ENCODE measurements at places on chromosomes 12 and 14. TPM values are rescaled to one million over a fixed set of nuclear protein-coding genes. Genes with fewer than 3 reads are reported as not detected.

GRCh38 chr14:67536087-67536486, 3.0 kb downstream of the PLEKHH1 start:
- no peak for DNase-seq

- DNase-seq: no peak
Observed at GRCh38 chr12:15116086-15116485, 105.1 kb downstream of the RERG start.

The SMCO3 gene
- total RNA-seq: 0.12 TPM

GRCh38 chr12:51870504-51870903, 17.4 kb upstream of the ANKRD33 start:
- DNase-seq: no peak

The KITLG gene
- total RNA-seq: 86.0 TPM

GRCh38 chr12:39144613-39145061, 239.2 kb upstream of the CPNE8 start:
- DNase-seq: no peak

DNA sequence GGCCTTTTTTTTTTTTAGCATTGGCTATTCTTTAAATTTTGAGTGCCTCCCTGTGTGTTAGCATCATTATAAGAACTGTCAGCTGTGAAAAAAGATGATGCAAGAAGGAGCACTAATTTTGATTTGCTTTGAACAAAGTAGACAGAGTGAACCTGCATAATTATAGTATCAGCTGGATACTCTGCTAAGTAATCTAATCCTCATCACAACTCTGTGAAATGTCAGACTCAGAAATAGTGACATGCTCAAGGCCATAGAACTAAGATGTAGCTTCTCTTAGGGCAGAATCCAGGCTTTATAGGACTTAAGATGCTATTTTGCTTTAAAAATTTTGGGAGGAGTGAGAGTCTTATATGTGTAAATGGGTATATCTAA, 31.9 kb downstream of the FBXO34 start:
- DNase-seq: no peak

The HSPB8 gene
- 31.5 TPM for total RNA-seq

- no peak for DNase-seq
Observed at GRCh38 chr14:61502459-61503093, 181.2 kb downstream of the PRKCH start.

GRCh38 chr12:125225641-125226040, 160.4 kb downstream of the AACS start:
- no peak for DNase-seq

DNA sequence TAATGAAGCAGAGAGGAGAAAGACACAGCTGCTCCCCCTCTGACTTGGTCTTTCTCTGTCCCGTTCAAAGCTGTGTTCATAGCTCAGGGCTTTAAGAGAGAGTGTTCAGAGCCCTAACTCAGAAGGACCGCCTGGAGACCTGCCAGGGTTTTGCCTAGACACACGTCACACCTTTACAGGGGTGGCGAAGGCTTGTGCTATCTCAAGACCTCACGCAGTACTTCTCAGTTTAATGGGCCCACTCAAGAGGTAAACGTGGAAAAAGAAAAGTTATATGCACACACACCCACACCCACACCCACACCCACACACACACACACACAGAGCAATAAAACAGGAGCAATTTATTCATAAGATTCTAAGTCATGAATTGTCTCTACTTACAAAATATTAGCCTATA, 374.3 kb downstream of the C12orf75 start:
- no peak for DNase-seq

DNA sequence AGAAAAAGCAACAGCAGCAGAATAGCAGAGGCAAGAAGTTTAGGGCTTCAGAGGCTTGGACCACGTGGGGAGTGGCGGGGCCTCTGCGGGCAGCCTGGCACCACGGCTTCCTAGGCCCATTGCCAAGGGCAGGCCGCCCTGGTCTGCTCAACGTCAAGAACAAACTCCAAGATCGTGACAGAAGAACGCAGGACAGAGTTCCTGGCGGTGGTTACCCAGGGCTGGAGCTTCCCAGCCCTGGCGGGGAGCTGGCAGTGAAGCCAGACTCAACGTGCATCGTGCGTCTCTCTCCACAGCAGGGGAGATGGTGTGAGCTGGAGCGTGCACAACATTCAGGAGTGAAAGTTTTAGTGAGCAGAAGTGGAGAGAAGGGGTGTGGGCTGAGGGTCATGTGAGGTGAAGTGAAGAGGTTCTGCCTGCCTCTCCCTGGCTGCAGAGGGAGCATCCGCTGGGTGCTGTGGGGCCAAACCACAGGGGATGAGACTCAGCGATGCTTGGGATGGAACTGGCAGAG, 13.9 kb upstream of the CACNA2D4 start:
- no peak for DNase-seq

The TCTN1 gene
- 34.6 TPM for total RNA-seq

The RTL1 gene
- not detected for total RNA-seq

- DNase-seq: no peak
Observed at GRCh38 chr14:105292826-105293711, 7.7 kb downstream of the BRF1 start.

DNA sequence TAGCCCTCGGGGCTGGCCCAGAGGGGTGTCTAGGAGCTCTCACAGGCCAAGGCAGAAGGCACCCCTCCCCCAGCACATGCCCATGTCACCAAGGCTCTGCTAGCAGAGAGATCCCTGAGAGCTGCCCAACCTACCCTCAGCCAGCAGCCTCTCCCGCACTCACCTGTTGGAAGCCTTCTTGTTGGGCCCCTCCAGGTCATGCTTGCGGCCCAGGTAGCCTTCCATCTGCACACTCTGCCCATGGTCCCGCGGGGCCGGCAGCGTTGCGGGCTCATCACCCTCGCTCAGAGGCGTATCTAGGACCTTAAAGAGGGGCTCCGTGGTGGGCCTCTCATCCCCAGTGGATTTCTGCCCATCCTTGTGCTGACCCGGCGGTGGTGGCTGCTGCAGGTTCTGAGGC, 49.1 kb downstream of the PLEKHG3 start:
- no peak for DNase-seq

DNA sequence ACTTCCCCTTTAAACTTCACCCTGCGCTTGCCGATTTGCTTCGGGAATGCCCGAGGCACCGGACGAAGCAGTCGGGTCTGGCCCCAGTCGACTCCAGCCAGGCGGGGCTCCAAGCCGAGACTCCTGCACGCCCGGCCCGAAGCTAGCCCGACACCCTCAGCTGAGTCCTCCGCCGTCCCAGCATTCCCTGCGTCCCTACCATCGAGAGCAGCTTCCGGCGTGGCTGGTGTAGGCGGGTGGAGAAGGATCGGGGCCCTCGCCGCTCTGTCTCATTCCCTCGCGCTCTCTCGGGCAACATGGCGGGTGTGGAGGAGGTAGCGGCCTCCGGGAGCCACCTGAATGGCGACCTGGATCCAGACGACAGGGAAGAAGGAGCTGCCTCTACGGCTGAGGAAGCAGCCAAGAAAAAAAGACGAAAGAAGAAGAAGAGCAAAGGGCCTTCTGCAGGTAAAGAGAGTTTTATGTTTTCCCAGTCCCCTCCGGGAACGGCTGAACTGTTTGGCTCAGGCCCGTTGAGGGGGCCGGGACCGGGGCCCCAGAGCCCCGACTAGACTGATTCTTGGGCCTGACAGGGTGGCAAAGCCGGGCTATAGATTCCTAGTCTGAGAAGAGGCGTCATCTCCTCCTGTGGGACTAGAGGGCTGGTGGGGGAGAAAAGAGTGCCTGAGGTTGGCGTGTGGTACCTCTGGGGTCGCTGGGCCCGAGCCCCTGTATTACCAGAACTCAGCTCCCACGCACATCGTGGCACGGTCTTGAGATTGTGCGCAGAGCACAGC, at the start of gene METAP2:
TSS of gene METAP2 (plus strand) at position 269 of the 776 bp plus-strand sequence. CDS start at position 297, 28 bp downstream.
- peak; percentile 73 for DNase-seq

- DNase-seq: no peak
Observed at GRCh38 chr12:31866523-31866922, 92.7 kb upstream of the RESF1 start.

The C12orf54 gene
- total RNA-seq: not detected

DNA sequence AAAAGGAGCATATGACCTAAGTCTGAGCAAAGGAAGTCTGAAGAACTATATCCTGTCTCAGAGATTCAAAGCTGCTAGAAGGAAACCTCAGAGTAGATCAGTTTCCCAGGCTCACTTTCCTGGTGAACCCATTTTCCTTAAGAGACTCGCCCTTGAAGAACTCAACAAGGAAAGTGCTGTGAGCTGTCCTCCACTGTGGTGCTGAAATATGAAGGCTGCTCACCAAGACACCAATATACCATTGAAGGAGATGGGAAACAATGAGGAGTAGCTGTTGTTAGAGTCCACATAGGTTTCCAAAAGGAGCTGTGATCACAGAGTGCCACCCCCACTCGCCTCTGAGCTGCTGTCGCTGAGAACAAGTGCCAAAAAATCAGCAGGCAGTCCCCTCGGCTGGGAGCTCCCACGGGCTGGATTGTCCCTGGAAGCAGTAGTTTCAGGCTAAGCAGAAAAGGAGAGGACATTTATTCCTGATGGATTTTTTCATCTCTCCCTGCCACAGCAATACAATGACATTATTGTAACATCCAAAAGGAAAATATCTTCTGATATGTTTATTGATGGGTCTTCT, 282.1 kb downstream of the RPS29 start:
- DNase-seq: no peak

DNA sequence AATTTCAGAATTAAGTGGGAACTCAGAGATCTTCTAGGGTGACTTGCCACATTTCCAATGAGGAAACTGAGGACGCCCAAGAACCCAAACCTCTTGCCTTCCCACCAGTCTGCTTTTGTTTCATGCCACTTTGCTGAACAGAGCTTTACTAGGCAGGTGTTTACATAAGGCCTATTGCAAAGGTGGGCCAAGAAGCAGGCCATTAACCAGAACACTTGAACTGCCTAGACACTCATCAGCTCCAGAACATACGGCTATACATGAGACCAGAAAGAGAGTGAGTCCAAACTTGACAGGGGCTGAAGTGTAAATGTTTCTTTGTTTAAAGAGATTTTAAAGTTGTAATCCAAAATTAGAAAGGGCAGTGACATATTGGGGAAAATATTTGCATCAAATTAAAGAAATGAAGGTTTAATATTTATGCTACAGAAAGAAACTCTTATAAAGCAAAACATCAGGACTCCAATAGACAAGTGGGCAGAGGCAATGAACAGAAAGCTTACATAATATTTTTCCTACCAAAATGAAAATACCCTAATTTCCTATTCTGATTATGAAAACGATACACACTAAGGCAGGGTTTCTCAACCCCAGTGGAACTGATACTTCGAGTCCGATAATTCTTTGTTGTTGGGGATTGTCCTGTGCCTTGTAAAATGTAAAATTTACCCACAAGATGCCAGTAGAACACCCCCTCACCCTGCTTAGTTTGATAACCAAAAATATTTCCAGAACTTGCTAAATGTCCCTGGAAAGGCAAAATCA, 11.7 kb downstream of the BATF start:
- DNase-seq: no peak

The PTCSC3 gene
- total RNA-seq: not detected

The INSM2 gene
- not detected for total RNA-seq

GRCh38 chr12:25365340-25365730, 114.6 kb upstream of the KRAS start:
- no peak for DNase-seq

The PPM1H gene
- 7.2 TPM for total RNA-seq

The ART4 gene
- 0.29 TPM for total RNA-seq

The SERPINA3 gene
- total RNA-seq: 0.10 TPM

The P2RX2 gene
- total RNA-seq: not detected

DNA sequence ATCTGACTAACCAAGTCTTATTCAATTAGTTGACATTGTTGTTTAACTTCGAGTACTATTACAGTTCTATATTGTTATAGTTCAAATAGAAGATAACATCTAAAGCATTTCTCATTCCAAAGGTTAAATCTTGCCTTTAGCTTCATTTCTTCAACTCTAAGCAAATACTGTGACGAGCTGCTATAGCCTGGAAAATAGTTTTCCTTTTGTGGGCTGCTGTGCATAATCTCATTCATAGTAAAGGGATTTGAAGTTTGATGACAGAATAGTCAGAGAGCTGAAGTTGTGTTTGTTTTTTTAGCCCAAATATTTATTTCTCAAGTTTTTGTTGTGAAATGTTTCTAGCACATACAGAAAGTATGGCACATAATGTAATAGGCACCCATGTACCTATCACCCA, 13.4 kb downstream of the PSEN1 start:
- DNase-seq: no peak

The TMEM233 gene
- 1.9 TPM for total RNA-seq

The ETFBKMT gene
- 2.6 TPM for total RNA-seq

DNA sequence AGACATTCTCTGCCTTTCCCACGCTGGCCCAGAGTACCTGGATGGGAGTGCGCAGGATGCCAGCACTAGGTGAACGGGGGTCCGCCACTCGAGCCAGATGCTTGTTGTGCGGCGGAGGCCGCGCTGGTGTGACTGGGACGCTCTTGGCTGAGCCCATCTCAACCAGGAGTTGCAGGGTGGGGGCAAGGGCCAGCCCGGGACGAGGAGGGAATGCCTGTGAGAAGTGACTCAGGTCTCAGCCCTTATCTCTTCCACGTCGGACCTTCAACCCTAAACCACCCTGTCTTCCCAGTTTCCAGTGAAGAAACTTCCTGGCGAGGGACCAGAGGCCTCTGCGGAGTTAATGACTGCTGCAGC, 312 bp downstream of the CDCA3 start:
- no peak for DNase-seq

- no peak for DNase-seq
Observed at GRCh38 chr12:40338621-40339020, 113.8 kb downstream of the LRRK2 start.

The BMP4 gene
- 50.6 TPM for total RNA-seq

DNA sequence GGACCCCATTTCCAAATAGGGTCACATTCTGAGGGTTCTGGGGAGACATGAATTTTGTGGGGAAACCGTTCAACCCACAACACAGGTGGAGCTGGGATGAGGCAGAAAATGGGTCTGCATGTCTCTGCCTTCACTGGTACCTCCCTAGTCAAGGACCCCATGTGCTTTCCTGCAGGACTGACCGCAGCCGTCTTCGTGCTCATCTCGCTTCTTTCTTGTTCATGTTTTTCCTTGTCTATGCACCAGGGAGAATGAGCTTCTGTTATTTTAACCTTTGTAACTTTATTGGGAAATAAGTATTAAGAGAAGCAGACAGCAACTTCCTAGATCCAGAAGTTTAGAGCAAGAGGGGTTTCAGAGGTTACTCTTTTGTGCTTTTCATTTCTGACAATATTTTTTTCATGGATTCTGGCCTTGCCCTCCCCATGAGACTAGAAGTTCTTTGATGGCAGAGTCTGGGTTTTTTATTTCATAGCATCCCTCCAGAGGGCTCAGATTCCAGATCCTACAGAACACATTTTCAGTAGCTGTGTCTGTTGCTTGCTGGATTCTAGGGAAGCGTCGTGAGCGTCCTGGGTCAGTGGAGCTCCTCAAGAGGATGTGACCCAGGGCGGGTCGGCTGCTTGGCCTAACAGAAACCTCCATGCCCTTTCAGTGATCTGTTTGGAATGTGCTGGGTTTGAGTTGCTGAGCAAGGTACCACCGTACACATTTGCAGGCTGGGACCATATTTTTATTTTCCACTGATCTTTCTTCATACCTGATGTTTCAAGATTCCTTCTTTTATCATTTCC, 104.2 kb downstream of the ADGRD1 start:
- no peak for DNase-seq
